ENCODE measurements at places on chromosomes 5 and 9.

DNA sequence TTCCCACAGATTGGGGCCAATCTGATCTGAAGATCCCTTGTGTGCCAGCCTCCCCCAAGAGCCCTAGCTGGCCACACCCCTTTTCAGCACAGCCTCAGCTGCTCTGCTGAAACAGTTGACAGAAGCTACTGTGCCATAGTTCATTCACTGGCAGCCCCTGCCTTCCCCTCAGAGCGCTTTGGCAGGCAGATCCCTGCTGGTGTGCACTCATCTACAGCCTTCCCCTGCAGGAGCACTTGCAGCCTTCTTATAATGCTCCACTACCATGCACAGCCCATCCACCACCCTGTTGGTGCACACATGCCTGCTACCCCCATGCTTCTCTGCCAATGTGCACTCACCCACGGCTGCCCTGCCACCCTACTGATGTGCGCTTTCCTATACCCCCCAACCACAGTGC lies 471.3 kb downstream of the MTRR start:
- DNase-seq = no peak

GRCh38 chr5:55033568-55033967 lies 9.5 kb downstream of the GZMK start:
- no peak for DNase-seq

- no peak for DNase-seq
Measured at GRCh38 chr5:64807520-64807919, 38.8 kb downstream of the CWC27 start.

GRCh38 chr9:7533376-7534090 lies 266.0 kb downstream of the DMAC1 start:
- no peak for DNase-seq

DNA sequence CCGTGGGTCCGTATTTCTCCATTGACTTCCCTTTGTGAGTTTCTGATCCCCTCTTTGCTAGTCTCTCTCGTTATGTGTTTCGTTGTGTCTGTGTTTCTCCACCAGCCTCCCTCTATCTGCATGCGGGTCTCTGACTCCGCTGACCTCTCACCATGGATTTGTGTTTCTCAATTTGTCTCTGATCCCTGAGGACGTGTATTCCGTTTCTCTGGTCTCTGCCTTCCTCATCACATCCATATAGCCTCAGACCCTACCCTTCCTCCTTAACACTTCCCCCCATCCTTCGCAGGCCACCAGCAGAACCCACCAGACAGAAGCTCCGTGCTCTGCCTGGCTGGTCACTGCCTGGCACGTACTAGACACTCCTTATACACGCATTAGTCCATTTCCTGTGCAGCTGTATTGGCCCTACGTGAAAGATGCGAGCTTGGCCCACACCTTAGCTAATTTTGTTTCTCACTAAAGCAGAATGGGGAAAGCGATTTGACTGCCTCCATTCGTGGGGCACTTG lies 631 bp downstream of the B4GALT7 start:
- no peak for DNase-seq

- DNase-seq = no peak
Measured at GRCh38 chr9:133691191-133691590, 47.0 kb downstream of the SARDH start.

DNA sequence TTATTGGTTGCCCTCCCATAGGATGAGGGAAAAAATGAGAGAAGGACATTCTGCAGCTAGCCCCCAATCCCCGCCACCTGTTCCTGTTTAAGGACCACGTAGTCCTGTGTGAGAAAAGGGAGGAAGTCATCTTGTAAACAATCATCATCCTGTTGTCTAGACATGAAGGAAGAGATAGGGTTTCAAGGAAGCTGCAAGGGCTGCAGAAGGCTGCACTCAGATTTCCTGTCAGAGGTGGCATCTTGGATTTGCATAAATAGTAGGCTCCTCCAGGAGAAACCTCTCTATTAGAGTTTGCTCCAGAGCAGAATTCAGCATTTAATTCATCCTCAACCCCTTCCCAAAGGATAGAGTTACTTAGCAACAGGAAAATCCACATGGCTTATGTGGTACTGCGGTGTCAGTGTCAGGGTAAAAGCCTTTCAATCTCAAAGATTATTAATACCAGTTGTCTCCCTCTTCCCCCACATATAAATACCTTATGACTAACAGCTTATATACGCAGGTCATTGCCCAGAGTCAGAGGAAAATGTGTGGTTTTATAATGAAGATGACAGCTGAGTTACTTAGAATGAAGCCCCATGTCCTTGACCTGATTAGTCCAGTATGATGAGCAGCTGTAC lies 4.6 kb upstream of the DNAJC18 start:
- DNase-seq = peak; percentile 58

- no peak for DNase-seq
Measured at GRCh38 chr9:15221746-15222145, 85.3 kb downstream of the TTC39B start.

DNA sequence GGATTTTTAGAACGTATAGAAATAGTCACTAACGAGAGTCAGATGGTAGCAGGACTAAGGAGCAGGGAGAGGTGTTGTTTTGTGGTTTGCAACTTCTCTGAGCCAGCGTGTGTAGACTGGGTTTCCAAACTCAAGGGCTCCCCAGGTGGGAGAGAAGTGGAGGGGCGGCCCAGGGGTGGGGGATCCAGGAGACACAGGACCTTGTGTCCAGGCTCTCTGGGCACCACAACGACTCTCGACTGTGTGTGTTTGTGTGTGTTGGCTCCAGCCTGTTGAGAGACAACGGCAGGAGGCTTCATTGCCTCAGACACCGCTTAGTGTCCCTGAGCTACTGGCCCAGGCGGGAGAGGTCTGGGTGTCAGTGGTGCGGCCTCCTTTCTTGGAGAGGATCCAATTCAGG lies 934 bp upstream of the FCN1 start:
- no peak for DNase-seq

DNA sequence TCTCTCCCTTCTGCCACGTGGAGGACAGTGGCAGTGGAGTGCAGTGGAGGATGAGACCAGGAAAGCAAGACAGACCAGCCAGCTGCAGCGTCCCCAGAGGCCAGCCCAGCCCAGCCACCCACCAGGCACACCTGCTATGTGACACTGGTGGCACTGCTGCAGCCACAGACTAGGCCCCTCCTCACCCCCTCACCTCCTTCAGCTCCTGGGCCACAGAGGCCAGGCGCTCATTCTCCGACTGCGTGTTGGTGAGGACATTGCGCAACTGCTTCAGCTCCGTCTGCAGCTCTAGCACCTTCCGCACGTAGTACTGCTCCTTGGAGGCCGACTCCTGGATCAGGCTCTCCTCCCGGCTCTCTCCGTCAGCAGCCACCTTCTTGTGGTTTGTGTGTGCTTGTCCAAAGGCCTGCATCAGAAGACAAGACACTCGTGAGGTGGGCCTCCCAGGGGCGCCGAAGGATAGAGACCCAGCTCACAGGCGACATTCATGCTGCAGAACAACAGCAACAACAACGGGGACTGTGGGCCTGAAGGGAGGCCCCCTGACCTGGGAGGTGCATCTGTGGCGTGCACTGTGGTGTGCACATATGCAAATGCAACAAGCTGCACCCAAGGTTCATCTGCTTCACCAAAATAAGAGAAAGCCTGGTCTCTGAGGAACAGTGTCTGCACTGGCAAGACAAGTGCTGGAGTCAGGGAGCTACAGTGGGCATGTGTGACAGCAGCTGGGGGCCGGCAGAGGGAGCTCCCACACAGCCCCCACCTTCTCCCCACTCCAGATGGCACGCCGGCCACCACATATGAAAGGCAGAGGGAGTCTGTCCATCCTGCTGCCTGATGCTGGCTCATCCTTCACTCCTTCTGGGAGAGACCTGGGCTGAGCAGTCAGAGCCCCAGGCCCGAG lies 35.5 kb downstream of the BICD2 start:
- no peak for DNase-seq

DNA sequence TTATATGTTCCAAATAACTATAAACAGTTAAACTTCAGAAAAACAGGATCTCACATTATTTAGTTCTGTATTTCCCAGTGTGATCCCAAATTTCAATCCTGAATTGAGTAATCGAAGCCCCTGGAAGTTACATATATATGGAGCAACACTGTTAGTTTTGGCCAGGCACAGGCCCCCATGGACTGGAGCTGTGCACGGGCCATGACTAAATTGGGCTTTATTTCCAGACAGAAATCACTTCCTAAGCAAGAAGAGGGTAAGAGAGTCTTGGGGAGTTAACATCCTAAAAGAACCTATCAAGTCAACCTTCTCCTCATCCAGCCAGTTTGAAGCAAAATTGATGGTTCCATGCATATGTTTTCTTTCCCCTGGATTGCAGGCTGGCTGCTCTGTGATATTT lies 393.0 kb downstream of the TMEM167A start:
- DNase-seq = no peak

- no peak for DNase-seq
Measured at GRCh38 chr9:123089040-123089439, 55.6 kb downstream of the GPR21 start.

- DNase-seq = no peak
Measured at GRCh38 chr9:92756792-92757191, 7.8 kb downstream of the BICD2 start.

DNA sequence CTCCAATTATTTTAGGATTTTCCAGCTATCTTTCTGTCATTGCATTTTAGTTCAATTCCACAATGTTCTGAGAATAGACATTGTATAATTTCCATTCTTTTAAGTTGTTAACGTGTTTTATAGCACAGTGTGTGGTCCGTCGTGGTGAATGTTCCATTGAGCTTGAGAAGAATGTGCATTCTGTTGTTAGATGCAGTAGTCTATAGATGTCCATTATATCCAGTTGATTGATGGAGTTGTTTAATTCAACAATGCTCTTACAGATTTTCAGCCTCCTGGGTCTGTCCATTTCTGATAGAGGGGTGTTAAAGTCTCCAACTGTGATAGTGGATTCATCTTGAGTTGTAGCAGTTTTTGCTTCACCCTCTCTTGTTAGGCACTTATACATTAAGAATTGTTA lies 1587.7 kb upstream of the NUDT12 start:
- no peak for DNase-seq

DNA sequence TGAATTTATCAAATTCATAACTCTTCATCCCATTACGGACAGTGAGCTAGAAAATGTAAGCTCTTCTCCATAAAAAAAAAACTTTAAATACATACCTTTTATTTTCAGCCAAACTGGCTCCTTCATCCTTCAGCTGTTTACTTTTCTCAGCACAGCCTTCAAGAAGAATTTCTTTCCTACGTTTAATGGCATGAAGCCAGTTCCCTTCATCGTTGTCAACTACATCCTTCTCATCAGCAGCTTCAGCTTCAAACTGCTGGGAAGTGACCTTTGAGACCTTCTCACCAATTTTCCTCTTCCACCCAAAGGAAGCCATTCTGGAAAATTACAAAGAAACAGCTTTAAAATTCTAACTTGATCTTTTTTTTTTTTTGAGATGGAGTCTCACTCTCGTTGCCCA lies 9.1 kb downstream of the TTC33 start:
- DNase-seq = no peak

DNA sequence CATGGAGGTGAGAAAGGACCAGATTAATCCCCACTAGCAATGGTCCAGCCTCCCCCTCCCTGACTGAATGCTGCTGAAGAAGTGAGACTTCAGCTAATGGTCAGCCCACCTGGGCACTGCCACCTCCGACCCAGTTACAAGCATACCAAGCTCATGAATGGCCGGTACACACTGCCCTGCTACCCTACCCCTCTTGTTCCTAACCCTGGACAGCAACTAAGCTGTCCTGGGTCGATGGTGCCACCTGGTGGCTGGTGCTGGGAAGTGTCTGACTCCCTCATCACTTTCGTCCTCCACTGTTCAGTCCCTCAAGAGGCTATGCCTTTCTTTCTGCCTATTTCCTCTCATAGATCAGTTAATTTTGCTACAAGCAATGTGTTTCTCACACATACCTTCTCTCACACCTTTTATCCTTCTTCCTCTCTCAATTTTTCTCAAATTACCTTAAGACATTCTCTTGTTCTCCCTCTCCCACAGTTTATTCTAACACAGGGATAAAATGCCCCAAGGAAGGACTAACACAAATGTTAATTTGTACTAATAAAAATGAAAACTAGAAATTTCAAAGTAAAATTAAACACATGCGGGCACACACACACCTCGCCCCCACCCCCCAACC lies 42.4 kb downstream of the PAX5 start:
- no peak for DNase-seq

DNA sequence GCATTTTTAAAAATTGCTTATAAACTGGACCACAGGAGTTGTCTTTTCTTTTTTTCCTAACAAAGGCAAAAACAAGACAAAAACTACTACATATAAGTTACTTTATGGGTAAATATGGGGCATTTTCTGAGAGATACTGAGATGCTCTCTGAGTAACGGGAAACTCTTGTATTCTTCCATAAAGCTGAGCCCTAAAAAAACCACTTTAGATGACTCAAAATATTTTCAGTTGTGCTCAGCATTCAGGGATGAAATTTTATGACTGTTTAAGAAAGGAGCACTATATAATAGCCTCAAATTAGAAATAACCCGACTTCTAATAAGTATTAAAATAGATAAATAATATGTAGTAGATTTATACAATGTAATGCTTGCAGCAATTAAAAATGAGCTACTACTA lies 644.5 kb downstream of the KCTD16 start:
- no peak for DNase-seq

GRCh38 chr5:150641006-150641570 lies 628 bp downstream of the SYNPO start:
- DNase-seq = no peak

DNA sequence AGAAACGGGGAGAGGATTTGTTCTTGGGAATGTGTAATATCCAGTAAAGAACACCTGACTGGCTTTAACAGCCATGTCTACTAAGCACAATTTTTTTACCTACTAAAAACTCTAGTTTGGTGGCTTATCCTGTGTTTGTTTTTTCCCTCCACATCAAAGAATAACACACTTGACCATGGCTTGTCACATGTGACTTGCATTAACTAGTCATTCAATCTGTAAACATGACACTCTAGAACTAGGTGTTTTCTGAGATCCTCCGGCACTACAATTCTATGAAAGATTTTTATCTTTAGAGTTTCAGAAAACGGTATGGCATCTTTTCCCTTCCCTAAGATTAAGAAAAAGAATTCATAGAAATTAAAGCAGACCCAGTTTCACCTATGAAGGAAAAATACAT lies 103.7 kb downstream of the CEMIP2 start:
- no peak for DNase-seq

- DNase-seq = no peak
Measured at GRCh38 chr5:6914347-6914746, 201.1 kb downstream of the TENT4A start.

GRCh38 chr5:147359101-147359500 lies 124.3 kb downstream of the STK32A start:
- no peak for DNase-seq

DNA sequence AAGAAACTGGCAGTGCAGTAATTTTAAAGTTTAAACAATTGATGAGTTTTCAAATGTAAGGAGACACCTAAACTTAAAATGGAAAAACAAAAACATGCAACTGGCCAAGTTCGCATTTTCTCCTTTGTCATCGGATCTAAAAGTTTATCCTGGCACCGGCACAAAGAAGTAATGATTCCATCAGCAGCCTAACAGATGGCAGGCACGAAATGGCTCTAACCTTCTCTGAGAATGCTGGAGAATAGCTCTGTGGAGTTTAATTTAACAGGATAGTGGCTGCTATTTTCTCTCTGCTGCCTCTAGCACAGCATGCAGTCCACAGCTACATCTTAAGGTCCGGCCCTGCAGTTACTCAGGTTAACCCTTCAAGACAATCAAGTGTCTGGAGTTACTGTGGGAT lies 82.2 kb downstream of the PRELID2 start:
- no peak for DNase-seq

- DNase-seq = no peak
Measured at GRCh38 chr5:109866051-109866450, 176.3 kb downstream of the MAN2A1 start.

All from CD4-positive, alpha-beta T cell treated with Interleukin-4 for 4 hours (primary cell).